ENCODE measurements at places on chromosomes 7 and 10.

DNA sequence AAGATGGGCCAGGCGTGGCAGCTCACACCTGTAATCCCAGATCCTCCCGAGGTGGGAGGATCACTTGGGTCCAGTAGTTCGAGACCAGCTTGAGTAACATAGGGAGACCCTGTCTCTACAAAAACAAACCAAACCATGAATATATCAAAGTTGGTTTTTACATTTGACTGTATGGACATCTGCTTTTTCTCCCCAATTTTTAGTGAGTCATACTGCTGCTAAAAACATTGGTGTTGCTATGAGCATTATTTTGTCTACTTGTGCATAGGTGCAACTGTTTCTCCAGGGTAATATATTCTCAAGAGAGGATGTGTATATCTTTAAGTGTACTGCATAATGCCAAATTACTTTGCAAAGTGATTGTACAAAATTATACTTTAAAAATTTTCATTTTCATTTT, 769 bp upstream of the TMEM248 start:
- no peak for DNase-seq

GRCh38 chr10:71048971-71049615, 160.7 kb upstream of the PCBD1 start:
- DNase-seq: no peak

DNA sequence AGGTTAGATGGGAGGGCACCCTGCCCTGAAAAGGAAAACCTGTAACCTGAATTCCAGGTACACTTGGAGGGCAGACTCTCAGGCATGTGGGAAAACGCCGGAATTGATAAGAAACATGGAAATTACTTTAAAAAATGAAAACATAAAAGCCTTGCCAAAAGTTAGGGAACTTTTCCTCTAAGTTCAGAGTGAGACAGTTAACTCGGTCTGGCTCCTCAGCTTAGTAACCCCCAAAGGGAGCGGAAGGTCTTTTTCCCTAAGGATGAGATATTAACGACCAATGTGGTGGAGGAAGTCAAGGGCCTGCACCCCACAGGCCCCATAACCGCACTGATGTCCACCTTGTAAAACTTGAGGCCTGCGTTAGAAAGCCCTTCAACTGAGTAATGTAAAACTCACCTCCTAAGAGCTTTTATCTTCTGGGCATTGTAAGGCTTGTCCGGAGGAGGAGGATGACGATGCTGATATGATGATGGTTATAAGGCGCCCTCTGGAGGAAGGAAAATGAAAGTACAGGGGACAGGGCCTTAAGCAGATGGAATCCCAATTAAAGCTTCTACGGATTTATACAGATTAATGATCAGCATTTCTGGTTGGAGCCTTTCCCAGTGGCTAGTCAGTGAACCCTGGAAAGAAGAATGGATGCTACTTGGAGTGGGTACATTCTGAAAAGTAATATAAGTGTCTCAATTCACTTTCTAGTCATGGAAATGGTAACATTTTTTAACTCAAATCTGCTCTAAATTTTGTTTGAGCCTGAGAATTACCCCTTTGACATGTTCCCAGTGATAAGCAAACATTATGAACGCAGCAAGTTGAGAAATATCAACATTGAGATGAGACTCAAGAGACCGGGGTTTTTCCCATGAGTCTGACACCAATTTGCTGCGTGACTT, 694 bp downstream of the COL1A2 start:
- no peak for DNase-seq

DNA sequence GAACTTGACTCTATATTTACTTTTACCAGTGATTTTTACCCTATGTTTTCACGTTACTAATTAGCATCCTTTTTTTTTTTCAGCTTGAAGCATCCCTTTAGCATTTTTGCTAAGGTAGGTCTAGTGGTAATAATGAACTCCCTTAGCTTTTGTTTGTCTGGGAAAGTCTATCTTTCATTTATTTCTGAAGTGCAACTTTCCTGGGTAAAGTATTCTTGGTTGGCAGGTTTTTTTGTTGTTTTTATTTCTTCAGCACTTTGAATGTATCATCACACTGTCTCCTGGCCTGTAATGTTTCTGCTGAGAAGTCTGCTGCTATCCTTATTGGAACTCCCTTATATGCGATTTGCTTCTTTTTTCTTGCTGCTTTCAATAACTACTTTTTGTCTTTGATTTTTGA, 149.7 kb upstream of the HPS1 start:
- no peak for DNase-seq

DNA sequence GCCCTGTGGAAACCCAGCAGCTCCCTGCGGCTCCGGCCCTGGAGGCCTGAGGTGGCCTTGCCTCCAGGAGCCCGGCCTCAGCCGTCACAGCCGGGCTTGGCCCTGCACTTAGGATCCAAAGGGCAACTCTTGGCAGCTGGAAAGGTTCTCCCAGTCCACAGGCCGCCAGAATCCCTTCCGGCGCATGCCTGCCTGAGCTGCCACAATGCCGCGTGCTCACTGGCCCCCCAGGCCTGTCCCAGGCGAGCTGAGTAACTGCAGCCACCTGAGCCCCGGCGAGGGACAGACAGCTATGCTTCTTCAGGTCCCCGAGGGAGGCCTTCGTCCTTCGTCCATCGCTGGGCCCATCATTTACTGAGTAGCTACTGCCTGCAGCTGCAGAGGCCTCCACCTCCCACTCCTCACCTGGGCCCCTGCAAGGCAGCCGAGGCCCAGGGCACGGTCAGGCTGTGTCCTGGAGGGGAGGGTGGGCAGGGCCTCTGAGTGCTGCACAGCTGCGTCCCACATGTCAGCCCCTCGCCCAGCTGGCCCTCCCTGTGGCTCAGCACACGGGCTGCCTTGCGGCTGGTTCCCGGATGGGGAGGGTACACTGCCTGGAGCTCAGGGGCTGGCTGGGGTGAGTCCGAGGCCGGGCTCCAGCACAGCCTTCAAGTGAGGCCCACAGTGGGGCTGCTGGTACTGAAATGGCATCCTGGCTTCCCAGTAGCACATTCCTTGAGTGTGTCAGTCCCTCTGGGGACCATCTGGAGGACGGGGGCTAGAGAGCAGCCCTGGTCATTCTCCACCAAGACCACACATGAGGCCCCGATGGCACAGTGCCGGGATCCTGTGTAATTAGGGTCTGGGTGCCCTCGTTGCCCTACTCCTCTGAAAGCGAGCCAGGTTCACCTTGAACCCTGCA, 172.5 kb downstream of the ELFN1 start:
- no peak for DNase-seq

DNA sequence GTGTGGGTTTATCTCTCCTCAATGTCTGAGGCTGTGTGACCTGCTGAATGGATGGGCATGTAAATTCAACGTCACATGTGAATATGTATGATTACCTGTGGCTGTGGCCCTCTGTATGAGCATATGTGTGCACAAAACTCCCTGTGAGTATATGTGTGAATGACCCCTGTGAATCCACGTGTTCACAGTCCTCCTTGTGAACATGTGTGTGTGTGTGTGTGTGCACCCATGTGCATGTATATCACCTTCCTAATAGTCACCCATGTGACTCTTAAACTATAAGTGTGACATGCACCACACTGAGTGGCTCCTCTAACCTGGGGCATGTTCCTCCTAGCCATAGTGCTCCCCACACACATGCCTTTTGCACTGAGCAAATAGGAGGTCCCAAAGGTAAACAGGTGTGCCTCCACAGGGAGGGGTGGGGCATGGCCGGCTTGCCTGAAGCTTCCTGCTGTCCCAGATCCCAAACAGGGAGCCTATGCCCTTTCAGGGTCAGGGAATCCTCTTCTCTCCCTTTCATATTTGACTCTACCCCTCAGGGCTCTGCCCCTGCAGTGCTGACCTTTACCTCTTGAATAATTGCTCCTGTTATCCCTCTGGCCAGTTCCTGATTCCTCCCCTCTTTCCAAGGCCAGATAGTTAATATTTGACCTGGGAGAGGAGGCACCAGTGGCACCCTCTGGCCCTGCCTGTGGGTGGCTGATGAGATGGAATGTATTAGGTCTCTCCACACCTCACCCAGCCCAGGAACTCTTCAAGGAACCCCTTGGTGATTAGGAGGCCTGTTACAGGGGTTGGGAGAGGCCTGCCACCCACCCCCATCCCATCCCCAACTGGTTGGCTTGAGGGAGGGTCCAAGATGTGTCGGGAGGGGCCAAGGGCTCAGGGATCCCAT, 1.9 kb downstream of the SEMA4G start:
- no peak for DNase-seq

DNA sequence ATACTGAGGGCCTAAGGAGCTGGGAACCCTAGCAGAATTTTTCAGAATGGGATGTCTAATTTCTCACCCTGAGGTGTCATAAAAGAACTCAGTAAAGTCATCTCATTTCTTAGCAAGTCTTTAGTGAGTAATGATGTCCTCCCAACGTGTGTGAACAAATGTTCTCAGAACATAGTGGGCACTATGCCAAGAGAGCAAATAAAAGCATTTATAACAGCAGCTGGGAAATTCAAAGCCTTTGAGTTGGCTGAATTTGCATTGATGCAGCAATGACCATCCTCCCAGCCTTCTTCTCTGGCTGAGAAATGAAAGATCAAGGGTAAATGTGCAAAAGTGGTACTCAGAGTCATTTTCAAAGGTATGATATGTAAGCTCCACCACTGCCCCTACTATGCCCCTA, 109.4 kb downstream of the FAM107B start:
- no peak for DNase-seq

DNA sequence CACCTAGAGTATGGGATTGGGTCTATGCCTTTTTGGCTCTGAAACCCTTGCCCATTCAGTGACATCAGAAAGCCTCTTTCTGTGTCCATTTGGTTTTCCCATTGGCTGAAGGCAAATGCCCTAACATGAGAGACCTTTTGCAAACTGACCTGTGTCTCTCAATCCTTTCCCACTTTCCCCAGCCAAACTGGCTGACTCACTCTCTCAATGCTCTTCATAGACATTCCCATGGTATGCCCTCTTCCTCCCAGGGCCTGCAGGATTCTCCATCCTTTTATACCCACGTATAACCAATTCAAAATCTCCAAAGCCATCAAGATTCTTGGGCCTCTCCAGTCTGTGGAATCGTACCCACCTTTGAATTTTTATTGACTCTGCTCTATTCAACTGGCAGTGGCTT, 563.3 kb downstream of the GATA3 start:
- no peak for DNase-seq

- no peak for DNase-seq
These were observed 56.4 kb upstream of the GNAI1 start for GRCh38 chr7:80078159-80078731.

DNA sequence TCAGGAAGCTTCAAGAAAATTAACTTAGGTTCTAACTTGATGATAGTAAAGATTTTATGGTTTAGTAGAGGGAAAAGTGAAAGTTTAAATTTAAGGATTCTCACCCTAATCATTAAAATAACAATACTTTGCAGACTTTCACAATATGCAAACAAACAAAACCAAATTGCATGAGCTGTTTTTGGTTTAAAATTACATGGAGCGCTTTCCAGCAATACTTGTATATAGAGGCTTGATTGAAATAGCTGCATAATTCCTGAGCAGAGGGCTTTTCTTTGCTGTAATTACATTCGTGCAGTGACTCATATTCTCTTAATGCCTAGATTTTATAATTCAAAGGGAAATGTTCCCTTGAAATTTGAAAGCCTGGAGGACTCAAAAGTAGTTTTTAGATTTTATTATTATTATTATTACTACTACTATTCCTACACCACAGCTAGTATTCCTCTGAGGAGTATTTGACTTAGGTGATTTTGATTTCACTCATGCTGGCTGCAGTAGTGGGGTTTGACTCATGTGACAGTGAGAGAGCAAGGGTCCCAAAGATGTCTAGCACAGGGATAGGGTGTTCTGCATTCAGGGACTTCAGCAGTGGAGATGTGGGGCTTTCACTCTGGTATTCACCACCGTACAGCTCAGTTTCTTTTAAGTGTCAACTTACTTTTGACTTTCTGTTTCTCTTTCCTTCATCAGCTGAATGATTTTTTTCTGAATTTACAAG, 138.1 kb downstream of the ADAM22 start:
- DNase-seq: no peak

DNA sequence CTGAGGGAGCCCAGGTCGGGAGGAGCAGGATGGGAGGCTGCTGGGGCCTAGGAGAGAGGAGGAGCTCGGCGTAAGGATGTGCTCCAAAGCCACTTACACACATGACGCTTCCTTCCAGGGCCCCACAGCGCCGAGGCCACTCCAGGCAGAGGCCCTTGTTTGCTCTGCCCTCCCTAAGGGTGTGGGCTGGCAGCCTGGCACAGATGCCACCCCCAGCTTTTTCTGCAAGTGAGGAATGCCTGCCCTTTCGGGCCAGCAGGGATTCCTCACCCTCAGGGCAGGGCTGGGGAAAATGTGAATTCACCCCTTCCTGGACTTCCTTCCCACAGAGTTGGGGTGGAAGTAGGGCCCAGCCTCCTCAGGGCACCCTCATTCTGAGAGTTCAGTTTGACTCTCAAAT, 5.6 kb upstream of the AQP1 start:
- DNase-seq: no peak

DNA sequence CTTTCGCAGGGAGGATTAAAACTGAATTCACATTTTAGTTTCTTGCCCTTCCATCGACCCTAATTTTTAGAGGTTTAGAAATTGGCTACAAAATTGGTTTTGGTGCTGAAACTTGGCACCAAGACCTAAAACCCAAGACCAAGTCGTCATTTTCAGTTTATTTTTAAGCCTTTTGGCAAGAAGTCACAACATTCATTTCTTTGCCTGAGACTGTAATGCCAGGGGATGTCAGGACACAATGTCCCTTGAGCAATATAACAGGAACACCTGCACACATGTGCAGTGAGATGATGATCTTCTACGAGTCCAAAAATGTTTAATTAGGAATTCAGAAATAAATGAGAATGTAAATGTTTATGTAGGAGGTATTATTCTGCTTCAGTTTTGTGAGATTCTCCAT, 335.4 kb upstream of the ANKRD30A start:
- no peak for DNase-seq

DNA sequence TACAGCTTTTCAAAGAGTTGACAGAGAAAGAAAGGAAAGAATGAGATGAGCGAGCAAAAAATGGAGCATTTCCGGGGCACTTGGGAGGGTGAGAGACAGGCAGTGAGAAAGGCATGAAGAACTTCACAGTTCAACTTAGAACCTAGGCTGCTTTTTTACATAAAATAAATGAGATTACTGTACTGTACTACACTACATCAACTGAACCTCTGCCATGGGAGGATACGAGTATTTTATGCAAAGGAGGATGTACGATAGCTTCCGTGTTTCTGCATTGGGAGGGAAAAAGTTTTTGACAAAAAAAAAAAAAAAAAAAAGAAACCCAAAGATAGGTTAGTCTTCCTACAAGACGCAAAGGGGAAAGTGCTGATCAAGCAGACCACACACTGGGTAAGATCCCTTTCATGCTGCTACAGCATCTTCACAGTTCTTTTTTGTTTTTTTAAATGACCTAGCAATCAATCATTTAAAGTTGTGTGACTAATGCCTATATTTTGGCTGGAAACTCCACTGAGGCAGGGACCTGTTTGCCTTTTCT, 88.0 kb downstream of the RAPGEF5 start:
- DNase-seq: no peak

GRCh38 chr10:93261961-93262610, 188.4 kb downstream of the CYP26A1 start:
- no peak for DNase-seq
